ENCODE measurements at places on chromosomes 2 and 18.

DNA sequence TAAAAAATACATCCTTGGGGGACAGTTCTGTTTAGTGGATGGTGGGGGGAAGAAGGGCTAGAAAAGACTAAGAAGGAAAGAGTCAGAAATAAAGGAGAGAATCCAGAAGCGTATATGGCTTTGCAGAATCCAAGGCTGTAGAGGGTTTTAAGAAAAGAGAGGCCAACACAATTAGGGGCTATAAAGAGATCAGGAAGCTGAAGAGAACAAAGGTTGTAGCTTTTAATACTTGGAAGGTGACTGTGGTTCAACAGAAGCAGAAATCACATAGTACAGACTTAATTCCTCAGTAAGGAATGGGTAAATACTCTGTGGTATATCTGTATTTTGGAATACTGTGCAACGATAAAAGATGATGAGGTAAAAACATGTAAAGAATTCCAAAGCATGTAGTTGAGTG lies 286.4 kb downstream of the AGPS start:
- no peak for DNase-seq

DNA sequence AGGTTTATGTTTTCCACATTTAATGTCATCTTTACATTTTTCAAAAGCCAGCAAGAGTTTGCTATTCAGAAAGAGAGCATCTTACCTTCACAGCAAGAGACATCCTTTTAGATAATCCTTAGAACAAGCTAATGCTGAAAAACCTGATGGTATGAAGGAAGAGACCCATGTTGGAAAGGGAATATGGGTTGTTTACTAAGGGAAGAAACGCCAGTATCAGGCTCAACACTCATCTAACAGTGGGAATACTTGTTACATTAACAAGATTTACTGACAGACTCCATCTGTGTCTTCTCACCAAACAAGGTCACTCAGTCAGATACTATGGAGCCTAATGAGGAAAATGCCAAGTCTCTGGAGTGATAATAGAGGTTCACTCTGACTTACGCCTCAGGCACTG lies 1474.1 kb upstream of the SLC39A10 start:
- no peak for DNase-seq

GRCh38 chr2:667332-667999 lies 9.7 kb downstream of the TMEM18 start:
- DNase-seq = no peak

- DNase-seq = no peak
These were observed 10.0 kb downstream of the MAPK4 start for GRCh38 chr18:50569930-50570329.

- DNase-seq = no peak
These were observed 48.2 kb downstream of the NCOA1 start for GRCh38 chr2:24539258-24539657.

DNA sequence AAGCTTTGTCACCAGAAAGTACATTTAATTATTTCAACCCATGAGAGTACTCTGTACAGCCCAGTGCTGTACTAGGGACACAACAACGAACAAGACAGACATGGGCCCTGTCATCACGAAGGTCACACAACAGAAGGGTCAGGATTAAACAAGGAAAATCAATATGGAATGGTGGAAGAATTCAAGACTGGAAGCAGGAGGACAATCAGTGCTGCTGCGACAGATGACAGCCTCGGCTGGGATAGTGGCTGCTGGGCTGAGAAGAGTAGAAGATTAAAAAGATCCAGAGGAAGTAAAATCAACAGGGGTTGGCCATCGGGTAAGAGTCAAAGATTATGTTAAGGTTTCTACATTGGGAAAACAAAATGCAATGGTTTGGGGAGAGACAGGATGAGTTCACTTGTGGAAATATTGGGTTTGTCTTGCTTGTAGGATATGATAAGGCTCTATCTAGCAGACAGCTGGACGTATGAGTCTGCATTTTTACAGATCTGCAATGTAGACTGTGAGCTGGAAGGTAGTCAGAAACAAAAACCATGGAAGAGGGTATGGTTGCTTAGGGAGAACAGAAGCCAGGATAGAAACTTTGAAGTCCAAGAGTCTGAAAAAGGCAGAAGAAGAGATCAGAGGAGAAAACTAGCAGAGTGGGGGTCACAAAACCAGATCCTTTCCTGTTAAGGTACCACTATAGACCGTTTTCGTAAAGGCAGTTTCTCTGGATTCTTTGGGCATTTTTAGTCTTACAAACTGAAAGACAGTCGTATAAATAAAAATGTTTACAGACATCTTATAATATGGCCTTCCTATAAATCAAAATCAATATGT lies 84.1 kb downstream of the PRELID3A start:
- DNase-seq = no peak

DNA sequence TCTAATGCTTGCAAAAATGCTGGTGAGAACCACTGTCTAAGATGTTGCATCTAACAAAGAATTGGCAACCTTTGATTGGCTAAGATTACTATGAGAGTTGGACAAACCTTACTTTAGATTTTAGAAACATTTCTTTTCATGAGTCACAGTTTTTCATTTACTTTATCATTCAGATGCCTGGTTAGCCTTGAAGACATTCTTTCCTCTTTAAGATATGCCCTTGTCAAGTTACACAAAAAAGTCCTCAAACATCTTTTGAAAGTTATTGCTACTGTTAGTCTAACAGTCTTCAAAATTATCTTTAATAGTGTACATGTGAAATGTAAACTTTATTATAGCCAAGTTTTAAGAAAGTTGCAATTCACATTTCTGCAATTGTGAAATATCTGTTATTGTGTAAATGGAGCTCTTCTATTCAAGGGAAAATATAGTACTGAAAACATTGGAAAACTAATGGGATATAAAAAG lies 276.3 kb downstream of the RND3 start:
- no peak for DNase-seq

- no peak for DNase-seq
These were observed 24.0 kb downstream of the CFAP210 start for GRCh38 chr2:169670215-169670651.

DNA sequence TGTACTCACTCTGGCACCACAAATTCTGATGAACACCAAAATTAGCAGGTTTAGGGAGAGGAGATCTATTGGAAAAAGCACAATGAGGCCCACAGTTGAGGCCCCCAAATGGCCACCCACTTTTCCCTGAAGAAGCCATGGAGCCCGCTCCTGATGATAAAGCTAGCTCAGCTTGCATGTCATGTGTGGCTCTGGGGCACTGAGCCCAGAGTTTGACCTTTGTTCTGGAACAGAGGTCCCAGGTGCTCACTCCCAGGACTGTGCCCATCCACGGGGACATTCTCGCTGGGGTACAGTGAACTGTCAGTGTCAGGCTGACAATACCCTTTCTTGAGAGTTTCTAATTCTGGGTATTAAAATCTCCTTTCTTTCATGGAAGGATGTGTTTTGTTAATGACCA lies 36.2 kb downstream of the XDH start:
- no peak for DNase-seq

DNA sequence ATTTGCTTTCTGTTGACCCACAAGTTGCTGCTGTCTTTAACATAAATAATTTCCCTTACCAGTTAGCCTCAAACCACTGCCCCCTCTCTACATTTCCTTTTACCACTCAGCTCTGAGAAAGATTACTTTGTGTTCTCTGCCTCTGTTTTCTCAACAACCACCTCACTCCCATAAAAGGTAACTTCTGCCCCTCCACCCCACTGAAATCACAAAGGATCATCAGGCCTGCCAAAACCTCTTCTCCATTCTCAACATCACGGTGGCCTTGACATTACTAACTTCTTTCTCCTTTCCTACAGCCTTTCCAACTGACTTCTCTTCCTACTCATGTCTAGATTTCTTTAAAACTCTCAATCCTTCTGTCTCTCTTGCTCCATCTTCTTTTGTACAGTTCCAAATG lies 10.1 kb downstream of the ACADL start:
- no peak for DNase-seq

- DNase-seq = no peak
These were observed 1.8 kb downstream of the IL18RAP start for GRCh38 chr2:102424754-102425153.

GRCh38 chr2:119749477-119750012 lies 10.2 kb upstream of the PTPN4 start:
- no peak for DNase-seq

DNA sequence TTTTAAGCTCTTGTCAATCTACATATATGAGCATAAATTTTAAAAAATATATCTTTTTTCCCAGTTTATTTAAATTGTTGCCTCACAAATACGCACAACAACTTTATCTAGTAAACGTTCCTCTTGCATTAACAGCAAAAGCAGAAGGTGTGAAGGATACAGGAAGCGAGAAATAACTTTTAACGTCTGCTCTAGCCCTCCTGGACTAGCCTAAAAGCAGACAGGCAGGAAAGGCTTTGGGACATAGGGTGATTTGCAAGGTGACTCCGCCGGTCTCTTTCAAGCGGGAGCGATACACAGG lies 434 bp upstream of the DUSP19 start:
- no peak for DNase-seq

DNA sequence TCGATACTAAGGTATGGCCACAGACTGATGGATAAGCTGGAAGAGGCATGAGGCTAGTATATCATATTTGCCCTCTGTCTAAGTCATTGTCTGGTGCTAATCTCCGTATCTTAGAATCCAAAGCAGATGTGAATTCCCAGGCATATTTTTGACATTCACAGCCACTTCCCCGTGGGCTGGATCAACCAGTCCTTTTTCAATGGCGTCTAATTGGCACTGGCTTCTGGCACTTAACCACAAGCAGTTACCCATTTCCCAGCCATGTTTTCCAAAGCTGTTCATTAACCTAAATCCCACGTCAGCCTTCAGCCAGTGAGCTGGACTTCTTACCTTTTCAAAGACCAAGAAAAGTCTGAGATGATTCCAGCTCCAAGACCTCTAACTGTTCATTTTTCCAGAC lies 20.7 kb upstream of the ZNF407 start:
- DNase-seq = no peak

- no peak for DNase-seq
These were observed 241.5 kb upstream of the PKDCC start for GRCh38 chr2:41806286-41806685.

DNA sequence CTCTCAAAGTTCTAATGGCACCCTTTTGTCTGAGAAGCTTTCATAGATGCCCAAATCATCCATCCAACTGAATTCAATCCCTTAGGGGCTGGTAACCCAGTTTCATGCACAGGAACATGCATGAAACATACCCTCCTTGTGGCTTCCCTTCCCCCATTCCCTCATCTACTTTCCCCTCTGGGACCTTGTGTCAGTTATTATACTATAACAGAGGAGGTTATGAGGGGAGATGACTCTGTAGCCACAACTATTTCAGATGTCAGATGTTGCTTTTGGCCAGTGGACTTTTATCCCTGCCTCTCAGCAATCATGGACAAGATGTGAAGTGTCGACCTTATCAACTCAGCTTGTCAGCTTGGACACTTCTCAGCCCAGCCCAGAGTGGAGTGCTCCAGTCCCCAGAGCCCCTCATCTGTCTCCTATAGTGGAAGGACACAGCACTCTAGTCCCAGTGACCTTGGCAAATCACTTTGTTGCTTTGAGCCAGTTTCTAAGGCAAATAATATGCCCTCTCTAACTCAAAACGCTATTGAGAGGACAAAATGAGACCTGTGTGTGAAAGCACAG lies 8.4 kb downstream of the DHRS9 start:
- no peak for DNase-seq

DNA sequence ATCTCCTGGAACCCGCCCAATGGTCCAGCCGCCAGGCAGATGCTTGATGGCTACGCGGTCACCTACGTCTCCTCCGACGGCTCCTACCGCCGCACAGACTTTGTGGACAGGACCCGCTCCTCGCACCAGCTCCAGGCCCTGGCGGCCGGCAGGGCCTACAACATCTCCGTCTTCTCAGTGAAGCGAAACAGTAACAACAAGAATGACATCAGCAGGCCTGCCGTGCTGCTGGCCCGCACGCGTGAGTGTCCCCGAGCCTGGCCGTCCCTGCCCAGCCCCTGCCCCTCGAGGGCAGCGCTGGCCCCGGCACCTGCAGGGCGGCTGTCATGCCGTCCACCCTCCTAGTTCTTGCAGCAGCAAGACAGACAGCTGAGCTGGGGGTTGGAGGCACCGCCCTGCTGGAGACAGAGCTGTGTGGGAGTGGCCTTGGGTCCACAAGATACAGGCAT lies 36.7 kb downstream of the MTERF4 start:
- DNase-seq = peak; percentile 31

DNA sequence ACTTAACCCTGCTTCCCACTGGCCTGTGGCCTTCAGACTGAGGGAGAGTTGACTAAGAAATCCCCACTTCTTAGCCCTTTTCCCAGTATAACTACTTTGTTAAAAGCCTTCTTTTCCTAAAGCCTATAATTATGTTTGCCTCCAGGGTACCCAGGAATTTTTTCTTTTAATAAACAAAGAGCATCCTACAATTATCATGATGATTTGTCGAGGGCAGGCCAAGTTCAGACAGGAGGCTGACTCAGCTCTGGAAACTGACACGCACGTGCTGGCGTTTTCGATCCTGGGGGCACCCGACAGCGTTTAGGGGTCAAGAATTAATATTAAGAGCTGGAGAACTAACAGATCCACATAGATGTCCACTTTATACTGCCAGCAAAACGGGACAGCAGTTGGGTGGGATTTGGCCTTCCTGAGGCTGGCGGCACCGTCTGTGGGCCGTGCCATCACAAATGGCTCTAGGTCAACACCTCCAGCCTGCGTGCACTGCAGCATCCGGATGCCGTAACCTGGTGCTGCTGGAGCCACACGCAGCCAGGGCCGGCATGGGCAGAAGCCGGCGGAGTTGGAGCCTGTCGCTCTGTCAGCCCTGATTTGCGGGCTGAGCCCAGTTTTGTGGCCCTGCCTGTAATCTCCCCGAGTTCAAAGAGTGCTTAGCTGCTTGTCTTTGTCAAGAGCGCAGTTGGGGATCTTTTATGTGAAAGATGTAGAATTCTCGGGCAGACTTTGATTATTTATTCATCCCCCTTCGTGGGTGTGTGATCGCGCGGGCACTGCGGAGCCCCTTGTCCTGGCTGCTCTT lies 191.0 kb downstream of the GLI2 start:
- no peak for DNase-seq
